ENCODE measurements at places on chromosomes 11 and 22.

DNA sequence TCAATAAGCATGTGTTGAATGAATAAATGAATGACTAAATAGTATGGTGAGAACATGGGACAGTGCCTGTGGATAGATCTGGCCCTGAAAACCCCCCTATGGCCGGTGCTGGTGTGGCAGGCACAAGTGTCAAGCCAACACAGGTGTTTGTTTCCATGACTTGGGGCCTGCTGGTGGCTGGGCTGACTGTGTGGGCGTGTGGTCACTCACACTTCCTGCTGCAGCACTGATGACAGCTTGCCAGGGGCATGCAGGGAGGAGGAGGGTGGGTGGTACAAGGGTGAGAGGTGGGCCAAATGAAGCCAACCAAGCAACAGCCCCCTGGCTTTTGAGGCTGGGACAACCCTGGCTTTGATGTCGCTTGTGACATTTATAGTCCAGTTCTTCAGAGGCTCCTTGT, 30.3 kb upstream of the ABCC8 start:
- no peak for DNase-seq

DNA sequence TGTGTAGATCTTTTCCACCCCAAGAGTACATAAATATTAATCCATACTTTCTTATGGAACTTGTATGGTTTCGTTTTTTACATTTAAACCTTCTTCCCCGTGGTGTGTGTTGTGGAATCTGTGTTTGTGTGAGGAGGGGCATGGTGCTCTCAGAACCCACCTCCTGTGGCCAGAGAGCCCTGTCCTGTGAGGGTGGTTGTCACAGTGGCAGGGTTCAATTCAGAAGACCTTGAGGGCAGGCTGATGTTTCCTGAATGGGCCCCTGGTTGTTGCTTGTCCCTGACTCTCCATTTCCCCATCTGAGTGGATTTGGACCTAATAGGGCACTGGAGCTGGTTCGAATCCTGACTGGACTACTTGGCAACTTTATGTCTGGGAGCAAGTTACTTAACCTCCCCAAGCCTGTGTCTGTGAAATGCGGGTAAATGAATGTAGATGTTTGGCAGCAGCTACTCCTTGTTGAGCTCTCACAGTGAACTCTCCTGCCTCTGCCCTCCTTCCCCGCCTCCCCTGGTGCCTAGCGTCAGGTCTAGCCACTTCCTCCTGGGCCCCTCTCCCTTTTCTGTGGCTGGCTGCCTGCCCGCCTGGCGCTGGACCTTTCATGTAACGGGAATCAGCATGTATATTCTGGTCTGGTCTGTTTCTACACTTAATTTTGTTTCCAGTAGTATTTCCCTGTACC, 7.3 kb downstream of the NEAT1 start:
- no peak for DNase-seq

DNA sequence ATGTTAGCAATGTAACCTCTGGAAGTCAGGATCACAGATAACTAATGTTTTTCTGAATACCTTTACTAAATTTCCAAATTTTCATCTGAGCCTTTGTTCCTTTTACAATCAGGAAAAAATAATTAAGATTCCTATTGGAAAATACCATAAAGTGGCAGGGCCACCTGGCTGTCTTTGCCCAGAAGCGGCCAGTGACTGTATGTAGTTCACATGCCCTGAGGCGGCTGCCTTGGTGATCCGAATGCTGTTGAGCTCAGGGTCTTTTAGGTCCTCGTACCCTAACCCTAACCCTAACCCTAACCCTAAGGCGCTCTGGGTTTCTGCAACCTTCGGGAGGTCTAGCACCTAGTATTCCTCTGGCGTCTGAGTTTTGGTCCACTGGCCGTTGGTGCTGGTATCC, 8.5 kb upstream of the ARFGAP3 start:
- no peak for DNase-seq

GRCh38 chr22:40635940-40636379, 559 bp downstream of the MRTFA start:
- DNase-seq = no peak

GRCh38 chr11:48001438-48002021, 21.2 kb downstream of the PTPRJ start:
- DNase-seq = no peak

DNA sequence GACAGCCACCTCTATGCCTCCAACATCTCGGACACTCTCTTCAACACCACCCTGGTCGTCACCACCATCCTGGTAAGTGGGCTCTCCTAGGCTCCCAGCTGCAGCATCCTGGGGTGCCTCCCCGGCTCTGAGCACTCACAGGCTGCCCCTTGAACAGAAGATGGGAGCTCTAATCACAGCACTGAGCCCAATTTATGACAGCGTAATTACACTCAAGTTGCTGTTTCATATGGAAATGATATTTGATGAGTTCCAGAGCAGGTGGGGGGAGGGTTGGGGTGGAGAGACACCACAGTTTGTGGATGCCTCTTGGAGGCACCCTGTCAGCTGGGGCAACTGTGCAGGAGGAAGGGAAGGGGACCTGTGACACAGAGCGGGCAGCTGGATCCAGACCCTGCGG, 125.3 kb upstream of the TBCEL start:
- no peak for DNase-seq

- DNase-seq = no peak
Measured at GRCh38 chr11:3920148-3920852, 64.8 kb downstream of the STIM1 start.

GRCh38 chr11:57497303-57498247, 17.9 kb downstream of the SLC43A1 start:
- no peak for DNase-seq

GRCh38 chr11:118102721-118103261, 16.0 kb upstream of the SMIM35 start:
- DNase-seq = no peak

DNA sequence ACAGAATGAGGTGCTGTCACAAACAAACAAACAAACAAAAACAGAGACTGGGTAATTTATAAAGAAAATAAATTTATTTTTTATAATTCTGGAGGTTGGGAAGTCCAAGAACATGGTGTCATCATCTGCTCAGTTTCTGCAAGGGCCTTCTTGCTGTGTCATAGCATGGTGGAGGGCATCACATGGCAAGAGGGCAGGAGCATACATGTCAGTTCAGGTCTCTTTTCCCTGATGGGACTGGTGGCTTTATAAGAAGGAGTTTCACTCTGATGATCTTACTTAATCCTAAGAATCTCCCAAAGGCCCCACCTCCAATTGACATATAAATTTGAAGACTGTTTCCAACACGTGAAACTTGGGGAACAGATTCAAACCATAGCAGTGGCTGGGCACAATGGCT, 135.7 kb downstream of the NECTIN1 start:
- DNase-seq = no peak

DNA sequence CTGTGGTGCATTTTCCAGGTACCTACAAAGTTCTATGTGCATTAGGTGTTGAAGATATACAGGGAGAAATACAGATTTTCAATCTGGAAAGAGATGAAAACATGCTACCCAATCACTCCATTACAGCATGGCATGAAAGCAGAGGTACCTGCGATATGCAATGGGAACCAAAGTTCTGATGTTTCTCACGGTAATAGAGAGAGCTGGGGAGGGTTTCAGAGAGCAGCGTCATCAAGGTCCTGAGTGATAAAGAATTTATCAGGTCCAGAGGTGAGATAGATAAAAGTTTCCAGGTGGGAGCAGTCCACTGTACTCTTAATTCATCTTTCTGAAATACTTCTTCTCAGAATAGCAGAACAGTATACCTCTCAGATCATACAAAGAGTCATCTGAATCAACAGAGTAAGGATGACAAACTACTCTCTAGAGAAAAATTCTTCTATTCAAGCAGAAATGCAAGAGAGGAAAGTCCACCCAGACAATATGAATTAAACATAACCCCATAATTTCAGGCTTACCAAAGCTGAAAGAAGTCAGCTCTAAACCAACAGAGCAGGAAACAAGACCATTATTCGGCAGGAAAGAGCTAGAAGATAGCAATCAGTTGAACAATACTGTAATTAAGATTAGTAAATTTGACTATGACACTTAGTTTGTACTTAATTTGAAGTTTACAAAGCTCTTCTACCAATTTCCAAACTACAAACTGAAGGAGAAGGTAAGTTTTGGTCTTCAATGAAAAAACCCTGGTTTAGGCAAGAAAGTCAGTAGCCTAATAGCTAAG, 12.8 kb downstream of the CTSC start:
- DNase-seq = no peak

DNA sequence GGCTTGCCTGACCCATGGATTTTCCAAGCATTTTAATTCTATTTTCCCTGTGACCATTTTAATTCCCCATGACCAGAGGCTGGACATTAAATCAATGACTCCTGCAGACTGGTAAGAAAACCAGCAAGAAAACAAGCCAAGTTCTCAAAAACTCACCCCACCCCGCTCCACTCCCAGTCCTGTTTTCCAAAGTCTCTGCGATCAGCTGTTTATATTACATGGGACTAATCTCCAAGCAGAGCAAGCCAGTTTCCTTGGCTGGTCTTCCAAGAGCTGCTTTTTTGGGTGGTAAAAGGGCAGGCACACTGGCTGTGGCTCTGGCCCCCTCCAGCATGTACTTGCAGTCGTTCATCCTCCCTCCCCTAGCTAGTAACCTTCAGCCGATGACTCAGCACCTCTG, 97.9 kb downstream of the RRAS2 start:
- DNase-seq = no peak

- DNase-seq = peak; percentile 69
Measured at GRCh38 chr11:63681321-63682065, at the start of gene RTN3. Gene RTN3, plus strand, starts transcription at chr11:63681500. Its CDS starts 137 bp downstream, at chr11:63681637.

DNA sequence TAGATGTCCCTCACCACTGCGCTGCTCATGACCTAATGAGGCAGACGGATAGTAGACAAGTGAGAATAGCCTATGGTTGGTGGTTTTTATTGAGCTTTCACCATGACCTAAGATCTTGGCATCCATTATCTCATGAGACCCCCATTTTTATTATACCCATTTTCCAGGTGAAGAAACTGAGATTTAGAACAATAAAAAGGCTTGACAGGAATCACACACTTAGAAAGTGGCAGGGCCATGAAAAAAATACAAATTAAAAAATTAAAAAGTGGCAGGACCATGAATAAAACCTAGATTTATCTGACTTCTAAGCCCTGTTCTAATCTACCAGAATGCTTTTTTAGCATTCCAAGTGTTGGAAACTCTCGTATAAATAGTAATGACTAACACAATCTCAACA, 1.1 kb downstream of the LRRC55 start:
- DNase-seq = no peak

GRCh38 chr11:32706985-32707741, 87.3 kb downstream of the CCDC73 start:
- no peak for DNase-seq

DNA sequence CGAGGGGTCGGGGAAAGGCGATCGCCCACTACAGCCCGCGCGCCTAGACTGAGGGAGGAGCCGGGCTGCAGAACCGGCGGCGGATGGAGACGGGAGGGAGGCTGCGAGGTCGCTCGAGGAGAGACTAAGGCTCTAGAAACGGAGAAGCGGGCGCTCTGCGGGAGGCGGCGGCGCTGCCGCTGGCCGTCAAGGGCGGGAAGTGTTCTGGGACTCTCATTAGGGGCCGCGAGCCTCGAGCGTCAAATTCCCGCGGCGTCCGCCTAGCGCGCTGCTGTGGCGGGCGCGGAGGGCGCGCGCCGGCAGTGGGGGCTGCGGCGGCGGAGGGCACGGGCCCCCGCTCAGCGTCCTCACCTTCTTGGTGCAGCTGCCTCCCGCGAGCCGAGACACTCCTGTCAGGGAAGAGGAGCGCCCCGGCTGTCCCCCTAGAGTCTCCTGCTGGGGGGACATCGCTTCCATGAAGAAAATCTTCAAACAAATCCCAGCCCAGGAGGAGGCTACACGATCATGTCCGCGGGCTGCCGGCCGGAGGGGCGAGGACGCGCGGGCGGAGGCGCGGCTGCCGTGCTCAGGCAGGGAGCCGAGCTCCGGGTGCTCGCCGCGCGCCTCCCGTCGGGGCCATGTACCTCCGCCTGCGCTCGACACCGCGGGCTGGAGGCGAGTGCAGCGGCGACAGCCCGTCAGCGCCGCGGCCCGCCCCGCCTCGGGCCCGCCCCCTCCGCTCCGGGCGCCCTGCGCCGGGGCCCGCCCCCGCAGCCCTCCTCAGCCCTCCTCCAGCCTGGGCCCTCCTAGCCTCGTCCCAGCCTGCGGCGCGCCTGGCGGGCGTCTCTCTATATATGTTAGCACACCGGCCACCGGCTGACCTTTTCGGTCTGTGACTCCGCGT, at the start of gene ARHGAP20:
Gene ARHGAP20 (minus strand): TSS at position 662 of the 883 bp plus-strand sequence. CDS start 206 bp downstream, at position 456.
- no peak for DNase-seq

- no peak for DNase-seq
Measured at GRCh38 chr11:115696563-115696962, 192.3 kb upstream of the CADM1 start.

- DNase-seq = no peak
Measured at GRCh38 chr11:7437696-7438095, 47.6 kb upstream of the OLFML1 start.

DNA sequence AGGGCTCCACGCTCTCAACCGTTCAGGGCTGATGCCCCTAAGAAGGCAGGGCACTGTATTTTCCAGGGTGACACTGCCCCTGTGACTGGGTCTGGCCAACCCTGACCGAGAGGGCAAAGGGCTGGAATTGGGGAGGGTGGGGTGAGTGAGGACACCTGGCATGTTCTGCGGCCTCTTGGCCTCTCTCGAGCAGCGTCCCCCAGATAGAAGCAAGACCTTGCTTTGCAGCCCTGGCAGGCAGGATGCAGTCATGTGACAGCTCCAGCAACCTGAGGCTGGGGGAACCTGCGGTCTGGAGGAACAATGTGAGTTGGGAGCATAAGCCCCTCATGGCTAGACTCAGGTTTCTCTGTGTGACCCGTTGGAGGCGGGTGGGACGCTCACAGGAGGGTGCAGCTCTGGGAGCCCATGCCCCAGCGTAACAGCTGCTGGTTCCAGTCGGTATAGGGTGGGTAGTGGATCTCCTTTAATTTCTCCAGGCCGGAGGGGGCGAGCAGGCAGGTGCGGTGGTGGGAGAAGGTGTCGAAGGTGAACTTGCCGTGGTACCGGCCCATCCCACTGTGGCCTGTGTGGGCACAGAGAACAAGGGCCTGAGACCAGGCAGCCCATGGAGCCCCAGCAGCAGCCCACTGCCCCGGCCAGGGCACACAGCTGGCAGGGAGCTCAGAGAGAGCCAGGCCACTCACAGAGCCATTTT, 11.4 kb downstream of the ALDH3B2 start:
- DNase-seq = no peak

GRCh38 chr22:50606946-50607658, 6.5 kb downstream of the MAPK8IP2 start:
- no peak for DNase-seq

DNA sequence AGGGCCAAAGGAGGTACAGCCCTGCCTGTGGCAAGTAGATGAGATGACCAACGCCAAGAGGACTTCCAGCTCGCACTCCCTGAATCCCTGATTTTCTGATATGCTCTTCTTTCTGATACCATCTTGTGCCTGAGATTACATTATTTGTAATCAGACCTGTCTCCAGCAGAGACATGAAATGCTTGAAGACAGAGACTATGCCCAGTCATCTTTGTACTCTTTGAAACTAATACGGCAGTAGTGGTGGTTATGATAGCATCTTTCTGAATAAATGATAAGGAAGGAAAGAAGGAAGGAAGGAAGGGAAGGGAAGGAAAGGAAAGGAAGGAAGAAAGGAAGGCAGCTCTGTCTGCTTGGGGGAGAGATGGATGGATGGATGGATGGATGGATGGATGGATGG, 27.8 kb downstream of the IL10RA start:
- no peak for DNase-seq

- DNase-seq = no peak
Measured at GRCh38 chr11:7612661-7613393, 60.5 kb downstream of the CYB5R2 start.

Data from esophagus squamous epithelium (tissue), 5 donors.